ENCODE measurements at places on chromosomes 13 and 19.

- no peak for DNase-seq
These were observed 15.4 kb upstream of the RAB20 start for GRCh38 chr13:110576736-110577476.

DNA sequence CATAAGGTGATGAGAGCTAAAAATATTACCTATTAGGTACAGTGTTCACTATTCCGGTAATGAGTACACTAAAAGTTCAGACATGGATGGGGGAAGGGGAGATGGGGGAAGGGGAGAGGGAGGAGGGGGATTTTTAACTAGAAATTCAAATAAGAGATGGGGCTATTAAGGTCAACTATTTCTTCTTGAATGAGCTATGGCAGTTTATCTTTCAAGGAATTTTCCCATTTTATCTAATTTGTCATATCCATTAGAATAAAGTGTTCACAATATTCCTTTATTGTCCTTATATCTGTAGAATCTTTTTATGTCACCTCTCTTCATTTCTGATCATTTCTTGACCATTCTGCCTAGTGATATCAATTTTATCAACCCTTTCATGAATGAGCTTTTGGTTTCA, 362.4 kb downstream of the SUCLA2 start:
- no peak for DNase-seq

DNA sequence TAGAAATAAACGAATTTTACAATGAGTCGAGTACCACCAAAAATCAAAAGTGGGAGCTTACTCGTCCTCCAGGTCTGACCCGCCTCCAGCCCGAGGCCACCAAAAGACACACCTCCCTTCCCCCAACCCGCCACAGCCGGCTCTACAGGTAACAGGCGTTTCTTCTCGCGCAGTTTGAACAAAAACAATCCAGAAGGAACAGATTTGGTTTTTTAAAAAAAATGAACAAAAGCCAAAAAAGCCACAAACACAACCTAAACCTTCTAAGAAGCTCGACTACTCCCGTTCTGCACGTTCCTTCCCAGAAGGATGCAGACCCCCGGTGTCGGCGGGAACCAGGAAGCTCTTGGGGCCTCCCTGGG, 671 bp downstream of the ZDHHC20 start:
- peak; percentile 27 for DNase-seq

DNA sequence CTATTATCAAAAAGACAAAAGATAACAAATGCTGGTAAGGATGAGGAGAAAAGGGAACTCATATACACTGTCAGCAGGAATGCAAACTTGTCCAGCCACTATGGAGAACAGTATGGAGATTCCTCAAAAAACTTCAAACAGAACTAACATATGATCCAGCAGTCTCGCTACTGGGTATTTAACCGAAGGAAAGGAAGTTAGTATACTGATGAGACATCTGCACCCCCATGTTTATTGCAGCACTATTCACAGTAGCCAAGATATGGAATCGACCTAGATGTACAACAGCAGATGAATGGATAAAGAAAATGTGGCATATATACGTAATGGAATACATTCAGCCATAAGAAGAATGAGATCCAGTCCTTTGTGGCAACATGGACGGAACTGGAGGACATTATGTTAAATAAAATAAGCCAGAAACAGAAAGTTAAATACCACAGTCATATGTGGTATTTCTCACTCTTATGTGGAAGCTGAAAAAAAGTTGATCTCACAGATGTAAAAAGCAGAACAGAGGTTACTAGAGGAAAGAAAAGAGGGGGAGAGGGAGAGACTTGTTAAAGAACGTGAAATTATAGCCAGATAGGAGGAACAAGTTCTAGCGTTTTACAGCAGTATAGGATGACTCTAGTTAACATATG, 83.2 kb downstream of the RUBCNL start:
- no peak for DNase-seq

- no peak for DNase-seq
These were observed 107.2 kb upstream of the MLNR start for GRCh38 chr13:49112782-49113525.

- no peak for DNase-seq
These were observed 183.4 kb downstream of the USP12 start for GRCh38 chr13:26988059-26988769.

GRCh38 chr13:100644371-100644770, 30.2 kb downstream of the TMTC4 start:
- no peak for DNase-seq

DNA sequence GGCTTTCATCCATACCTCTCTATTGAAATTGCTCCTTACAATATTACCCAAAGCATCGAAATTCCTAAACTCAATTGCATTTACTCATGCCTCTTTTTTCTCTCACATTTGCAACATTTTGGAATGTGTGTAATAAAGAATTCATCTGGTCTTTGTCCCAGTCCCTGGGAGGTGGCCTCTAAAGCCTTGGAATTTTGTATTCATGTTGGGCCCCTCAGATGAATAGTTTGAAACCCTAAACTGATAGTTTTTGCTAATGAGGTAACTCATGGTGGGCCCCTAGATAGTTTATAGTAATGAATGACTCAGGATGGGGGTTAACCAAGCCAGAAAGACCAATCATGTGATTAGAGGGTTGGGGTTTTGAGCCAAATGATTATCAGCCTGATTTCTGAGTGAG, 490.4 kb downstream of the DIAPH3 start:
- DNase-seq = no peak

- DNase-seq = no peak
These were observed 64.3 kb downstream of the SPRY2 start for GRCh38 chr13:80276371-80277289.

- no peak for DNase-seq
These were observed 16.2 kb upstream of the LAIR1 start for GRCh38 chr19:54380897-54381296.

- DNase-seq = no peak
These were observed 36.9 kb upstream of the DCUN1D2 start for GRCh38 chr13:113527272-113527958.

DNA sequence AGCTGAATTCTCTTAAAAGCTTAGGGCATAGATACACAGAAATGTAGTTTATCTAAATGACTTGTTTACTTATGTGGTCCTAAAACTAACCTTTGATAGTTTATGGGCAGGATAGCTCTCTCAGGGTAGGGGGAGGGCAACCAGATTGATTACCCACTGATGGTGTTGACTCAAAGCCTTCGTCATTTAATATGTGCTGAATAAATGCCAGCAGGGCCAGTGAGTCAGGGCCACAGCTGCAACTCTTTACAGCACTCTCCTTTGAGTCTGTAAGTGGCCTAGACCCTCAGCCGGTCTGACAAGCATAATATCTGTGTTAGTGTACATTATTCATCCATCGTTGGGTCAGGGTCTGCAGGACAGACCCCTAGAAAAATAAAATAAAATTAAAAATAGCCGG, 128.5 kb downstream of the ZNF675 start:
- no peak for DNase-seq

DNA sequence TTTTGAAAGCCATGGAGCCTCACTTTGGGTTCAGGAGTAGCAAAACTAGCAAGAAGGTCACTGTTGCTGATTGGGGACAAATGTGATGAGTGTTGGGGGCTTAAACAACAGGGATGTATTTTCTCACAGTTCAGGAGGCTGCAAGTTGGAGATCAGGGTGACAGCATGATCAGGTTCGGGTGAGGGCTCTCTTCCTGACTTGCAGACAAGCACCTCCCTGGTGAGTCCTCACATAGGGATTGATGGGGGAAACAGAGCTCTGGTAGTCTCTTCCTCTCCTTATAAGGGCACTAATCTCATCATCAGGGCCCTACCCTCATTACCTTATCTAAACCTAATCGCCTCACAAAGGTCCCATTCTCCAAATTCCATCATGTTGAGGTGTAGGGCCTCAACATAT, 179.2 kb downstream of the TSHZ3 start:
- DNase-seq = no peak

GRCh38 chr13:66995203-66995611, 234.9 kb downstream of the PCDH9 start:
- no peak for DNase-seq

DNA sequence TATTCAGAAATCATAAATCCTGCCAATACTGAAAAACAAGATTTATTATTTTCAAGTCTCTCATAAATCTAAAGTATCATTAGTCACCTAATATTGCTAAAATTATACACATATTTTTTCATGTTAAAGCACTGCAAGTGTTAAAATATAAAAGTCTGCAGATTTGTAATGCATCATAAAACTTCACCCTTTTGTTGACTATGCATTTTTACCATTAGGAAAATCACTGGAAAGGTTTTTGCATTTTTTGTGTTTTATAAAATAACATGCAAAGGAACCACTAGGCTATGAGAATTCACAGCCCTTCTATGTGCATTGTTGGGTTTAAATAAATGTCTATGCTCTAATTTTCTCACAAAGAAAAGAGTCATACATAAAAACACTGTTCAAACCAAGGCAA, 407.3 kb downstream of the DACH1 start:
- DNase-seq = no peak

DNA sequence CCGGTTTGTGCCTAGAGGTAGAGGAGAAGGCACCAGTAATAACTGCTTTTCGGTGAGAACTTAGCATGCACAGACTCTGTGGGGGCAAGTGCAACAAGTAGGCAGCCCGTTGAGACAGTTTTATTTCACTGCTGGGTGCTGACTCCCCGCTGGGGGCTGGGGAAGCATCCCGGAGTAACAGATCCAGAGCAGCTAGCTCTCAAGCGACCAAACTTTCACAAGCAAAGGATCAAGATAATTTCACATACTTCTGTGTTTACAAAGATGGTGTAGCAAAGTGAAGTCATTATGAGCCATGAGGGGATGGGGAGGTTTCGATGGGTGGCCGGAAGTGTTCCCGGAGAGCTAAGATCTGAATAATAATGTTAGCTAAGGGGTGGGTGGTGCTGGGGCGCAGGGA, 2.8 kb downstream of the NACC1 start:
- no peak for DNase-seq

DNA sequence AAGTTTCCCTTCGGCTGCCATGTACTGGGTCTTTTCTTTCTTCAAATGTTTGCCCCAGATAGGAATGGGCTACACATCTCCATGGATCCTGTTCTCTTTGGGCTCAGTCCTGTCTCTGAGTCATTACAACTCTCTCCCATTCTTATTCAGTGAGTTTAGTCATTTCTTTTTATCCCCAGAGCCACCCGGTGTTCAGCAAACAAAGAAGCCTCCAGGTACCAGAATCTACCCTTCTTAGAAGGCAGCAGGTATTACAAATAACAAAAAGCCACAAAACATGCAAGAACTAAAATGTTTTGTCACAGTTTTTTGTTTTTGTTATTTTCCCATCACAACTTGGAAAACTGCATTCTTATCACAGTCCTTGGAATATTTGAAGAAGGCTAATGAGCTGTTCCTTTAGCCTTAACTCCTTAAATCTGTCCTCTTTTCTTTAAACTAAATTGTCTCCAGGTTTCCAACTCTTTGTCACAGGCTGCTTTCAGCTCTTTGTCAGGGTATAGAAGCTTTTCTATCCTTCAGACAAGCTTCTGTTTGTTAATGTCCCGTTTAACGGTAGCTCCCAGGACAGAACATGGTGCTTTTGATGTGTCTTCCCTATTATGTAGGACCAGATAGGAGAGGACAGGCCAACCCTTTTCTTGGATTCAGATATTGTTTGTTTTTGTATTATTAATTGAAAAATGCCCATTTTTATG, 215.5 kb upstream of the HTR2A start:
- DNase-seq = no peak

DNA sequence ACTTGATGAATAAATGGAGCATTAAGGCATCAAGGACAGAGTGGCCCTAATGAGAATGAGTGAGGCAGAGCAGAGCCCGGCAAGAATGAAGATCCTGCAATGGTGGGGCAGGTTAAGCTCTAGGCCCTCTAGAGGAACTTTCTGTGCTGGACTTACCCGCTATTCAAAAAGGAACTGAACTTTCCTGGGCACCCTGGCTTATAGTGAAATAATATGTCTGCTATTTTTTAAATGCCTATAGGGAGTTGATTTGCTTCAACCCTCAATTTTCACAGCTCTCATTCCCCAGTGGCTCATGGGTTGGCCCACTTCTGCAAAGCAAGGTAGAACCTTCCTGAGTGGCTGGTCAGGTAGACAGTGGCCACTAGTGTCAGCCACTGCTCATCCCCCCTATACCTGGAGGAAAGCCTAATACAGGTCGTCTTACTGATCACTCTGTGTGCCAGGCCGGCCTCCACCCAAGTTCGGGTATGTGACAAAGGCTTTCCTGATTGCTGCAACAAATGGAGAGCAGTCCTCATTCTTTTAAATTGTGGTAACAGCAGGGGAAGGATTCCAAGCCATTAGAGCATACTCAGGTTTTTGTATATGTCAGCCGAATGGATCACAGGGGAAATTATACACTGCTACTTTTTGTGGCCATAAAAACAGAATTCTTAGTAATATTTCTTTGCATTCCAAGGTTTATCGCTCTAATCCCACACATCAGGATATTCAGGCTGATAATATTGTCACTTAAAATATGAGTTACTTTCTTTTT, 103.0 kb downstream of the KL start:
- DNase-seq = no peak

DNA sequence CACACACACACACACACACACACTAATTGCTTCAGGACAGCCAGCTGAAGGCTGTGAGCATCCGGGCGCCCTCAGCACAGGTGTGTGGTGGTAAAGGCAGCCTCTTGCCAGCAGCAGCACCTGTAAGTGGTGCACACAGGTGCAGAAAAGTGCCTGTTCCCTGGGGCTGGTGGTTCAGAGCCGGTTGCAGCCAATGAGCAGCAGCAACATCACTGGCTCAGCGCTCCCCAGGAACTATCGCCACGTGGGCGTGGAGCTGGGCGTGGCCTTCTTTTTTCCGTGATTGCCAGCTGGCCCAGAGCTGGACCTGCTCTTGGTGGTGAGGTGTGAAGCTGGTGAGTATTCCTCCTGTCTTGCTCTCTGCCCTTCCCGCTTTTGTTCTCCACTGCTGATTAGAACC, at the start of gene NLRP5:
Gene NLRP5, plus strand, starts transcription at position 289 of the 400 bp plus-strand sequence.
- DNase-seq = no peak

DNA sequence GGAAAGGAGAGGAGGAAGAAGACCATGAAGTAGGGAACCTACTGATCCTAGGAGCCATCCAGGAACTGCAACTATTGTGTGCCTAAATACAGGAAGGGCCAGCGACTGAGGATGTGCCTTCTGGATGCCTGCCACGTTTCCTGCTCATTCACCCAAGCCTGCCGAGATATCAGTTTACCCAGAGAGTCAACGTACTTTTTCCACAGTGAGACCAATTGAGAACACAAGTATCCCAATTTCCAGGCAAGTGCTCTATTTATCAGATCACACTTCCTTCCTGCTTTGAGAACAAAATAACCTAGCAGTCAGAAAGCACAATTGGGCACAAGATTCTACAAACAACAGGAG, 122.4 kb downstream of the AKAP11 start:
- no peak for DNase-seq
